ENCODE measurements at places on chromosomes 3 and 15.
A peak's percentile ranks its signal among the peaks of the same experiment; 100 is the strongest.

DNA sequence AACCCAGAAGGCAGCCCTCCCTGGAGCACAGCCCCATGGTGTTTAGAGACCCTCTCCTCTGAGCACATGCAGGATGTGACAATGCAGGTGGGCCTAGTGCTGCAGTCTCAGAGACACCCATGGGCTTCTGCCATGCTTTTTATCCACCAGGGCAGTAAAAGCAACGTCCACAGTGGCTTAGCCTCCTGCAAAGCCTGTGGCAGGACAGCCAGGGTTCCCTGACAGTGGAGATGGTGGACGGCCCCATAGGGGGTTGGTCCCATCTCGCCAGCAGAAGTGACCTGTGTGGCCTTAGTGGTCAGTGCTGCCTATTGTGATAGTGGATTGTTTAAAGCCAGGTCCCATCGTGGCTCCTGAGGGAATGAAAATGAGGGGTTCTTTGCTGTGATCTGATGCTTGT is 46.6 kb downstream of the APBA2 start:
- DNase-seq, result no peak

DNA sequence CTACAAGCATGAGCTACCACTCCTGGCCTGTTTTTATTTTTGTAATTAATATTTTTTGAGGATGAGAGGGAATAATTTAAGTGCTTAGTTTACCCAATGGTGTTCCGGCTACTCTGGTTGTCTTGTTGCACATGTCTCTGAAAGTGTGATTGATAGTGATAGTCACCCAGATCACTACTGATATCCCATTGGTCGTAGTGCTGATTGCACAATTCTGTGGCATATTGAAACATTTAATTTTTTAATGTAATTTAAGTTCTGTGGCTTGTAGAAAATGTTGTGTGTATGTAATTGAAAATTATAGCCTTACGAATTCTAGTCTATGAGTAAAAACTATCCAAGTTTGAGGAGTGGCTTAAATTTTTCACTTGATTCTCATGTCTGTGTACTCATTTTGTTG is 11.9 kb downstream of the ARIH2 start:
- peak; percentile 30 for DNase-seq

DNA sequence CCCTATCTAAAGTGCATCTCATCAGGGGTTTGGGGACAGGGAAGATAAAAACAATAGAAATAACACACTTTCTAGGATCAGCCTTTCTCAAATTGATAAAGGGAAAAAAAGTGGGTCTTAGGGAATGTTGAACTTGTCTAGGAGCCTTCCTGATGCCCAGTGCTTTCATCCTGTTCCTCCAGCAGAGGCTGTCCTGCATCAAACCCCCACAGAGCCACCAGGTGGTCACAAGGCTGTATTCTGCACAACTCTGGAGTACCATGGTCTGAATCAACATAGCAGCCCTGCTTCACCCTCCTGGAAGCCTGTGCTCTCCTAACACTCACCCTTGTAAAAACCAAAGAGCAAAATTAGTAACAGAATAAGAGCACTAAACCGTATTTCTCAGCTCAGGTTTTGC is 118.5 kb upstream of the SLC25A36 start:
- no peak for DNase-seq

DNA sequence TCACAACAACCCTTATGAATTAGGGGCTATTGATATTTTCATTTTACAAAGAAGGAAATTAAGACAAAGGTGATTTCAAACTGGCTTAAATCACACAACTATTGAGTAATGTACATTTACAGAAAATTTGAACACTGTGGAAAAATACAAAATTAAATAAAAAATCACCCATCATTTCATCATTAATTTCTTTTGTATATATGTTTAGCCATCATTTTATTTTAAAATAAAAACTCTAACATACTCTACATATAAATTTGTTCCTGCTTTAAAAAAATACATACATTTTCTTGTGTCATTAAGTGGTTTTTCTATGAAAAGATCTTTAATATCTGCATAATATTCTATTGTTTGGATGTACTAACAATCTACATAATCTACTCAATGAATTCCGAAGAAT is 20.2 kb downstream of the CLDN11 start:
- no peak for DNase-seq

GRCh38 chr3:119409844-119410243 is 53.6 kb downstream of the TMEM39A start:
- DNase-seq, result no peak

DNA sequence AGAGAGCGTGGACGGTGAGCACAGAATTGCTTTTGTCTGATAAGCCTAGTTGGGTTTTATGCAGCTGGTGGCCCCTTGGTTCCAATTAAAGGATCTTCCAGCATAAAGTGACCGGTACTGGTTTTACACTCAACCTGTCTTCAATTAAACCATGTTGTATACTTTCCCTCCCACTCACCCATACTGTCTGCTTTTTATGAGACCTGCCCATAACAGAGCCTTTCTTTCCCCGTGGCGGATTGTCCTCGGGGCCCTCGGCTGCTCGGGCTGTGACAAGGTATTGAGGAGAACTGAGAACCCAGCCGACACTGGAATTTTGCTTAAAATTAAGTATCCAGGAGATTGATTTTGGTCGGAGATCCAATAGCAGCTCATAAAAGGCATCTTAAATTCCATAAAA is 98.4 kb downstream of the TMEM266 start:
- no peak for DNase-seq

GRCh38 chr15:50341616-50342136 is 13.3 kb downstream of the GABPB1 start:
- DNase-seq, result no peak

GRCh38 chr3:114642951-114643741 is 349.3 kb downstream of the TIGIT start:
- DNase-seq, result no peak

GRCh38 chr3:118380576-118380975 is 654.1 kb downstream of the IGSF11 start:
- no peak for DNase-seq

DNA sequence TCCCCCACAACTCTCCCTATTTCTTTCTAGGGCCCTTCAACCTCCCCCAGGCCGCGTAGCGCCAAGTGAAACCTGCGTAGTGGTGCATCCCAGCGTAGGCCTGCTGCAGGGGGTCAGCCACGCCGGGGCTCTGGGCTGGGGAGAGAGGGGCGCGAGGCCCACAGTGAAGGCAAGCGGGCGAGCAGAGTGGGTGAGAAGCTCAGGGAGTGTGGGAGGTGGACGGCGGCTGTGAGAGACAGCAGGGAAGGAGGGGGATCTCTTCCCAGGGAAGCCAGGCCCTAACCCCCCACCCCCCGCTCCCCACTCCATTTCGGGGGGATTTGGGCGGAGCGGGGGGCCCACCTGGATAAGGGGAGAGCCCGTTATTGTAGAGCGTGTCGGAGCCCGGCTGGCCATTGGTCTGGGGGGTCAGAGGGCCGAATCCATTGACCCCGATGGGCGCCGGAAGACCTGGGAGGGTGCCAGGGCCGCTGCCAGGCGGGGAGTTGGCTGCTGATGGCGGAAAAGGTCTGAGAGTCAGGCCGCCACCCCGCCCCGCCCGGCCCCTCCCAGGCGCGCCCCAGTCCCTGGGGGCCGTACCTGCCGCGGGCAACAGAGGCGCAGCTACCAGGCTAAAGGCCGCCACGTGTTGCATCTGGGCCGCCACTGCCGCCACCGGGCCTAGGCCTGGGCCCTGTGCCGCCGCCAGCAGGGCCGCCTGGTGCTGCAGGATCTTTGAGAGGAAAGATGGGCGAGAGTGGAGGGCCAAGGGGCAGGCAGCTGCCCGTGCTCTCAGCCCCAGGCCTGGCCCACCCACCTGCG is 16.6 kb upstream of the PARP6 start:
- DNase-seq, result no peak

GRCh38 chr15:78040653-78041244 is 36.8 kb downstream of the TBC1D2B start:
- no peak for DNase-seq

GRCh38 chr3:14118400-14119381 is 6.0 kb downstream of the CHCHD4 start:
- DNase-seq, result no peak

GRCh38 chr15:48675436-48675835 is 29.9 kb upstream of the FBN1 start:
- no peak for DNase-seq

GRCh38 chr3:59153648-59154047 is 103.8 kb upstream of the CFAP20DC start:
- no peak for DNase-seq

DNA sequence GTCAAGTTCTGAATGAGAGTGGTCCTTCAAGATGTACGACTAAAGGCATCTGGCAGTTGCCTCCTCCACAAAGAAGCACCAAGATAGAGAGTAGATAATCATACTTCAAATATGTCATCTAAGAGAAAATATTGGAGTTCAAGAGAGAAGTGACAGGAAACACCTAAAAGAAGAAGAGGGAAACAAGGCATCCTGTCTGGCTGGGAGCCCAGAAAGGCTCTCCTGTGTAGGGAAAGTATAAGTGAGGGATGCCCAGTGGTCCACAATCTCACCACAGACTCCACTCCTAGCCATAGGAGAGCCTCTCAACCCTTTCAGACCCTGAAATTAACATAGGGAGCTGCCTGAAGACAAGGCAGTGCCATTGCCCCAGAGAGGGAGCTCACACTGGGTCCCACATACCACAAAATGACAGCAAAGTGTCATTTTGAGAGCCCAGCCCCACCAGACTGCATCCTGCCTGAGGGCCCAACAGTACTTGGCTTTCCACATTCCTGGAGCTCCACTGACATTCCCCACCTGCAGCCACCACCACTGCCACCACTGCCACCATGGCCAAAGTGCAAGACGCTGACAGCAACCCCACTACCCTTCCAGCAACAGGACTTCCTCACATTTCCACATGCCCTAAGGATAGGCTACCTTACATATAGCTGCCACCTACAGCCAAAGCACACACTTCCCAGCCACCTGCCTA is 210.6 kb downstream of the ATP8B4 start:
- DNase-seq, result no peak

- DNase-seq, result no peak
These were observed 8.8 kb downstream of the RPL32 start for GRCh38 chr3:12832350-12833221.

- no peak for DNase-seq
These were observed 2.7 kb downstream of the ANKRD28 start for GRCh38 chr3:15794842-15795650.

- DNase-seq, result no peak
These were observed 348.3 kb downstream of the MFSD1 start for GRCh38 chr3:159150180-159150579.

DNA sequence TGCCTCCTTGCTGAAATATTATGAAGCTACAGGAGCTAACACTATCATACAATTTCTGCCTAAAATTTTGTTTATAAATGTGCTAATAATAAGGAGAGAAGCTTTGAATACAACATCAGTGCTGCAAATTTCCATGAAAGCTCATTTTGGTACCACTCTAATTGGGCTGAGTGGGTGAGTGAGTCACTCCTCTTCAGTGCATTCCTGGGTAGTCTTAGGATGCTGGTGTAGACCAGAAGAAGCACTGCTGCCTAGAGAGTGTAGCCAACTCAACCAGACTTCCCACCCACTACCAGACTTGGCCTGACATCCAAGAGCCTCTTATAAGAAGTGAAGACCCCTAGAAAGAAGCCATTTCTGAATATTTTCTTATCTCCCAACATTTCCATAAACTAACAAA is 32.5 kb upstream of the CCDC54 start:
- peak; percentile 21 for DNase-seq

DNA sequence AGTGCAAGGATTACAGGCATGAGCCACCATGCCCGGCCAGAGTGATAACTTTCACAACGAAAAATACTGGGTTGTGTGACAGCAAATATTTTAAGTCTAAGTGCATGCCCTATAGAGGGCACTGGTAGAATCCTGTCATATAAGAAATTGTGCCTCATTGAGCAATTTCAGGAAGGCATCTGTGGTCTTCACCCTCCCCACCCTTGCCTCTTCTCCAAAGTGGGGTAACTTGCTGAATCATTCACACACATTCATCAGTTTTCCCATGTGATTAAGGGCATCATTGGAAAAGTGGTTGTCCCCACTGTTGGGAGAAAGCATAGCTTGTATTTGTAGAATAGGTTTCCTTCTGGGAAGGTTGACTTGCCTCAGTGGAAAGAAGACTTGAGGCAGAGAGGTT is 9.2 kb downstream of the MITF start:
- no peak for DNase-seq

GRCh38 chr3:8988791-8989558 is 25.7 kb upstream of the RAD18 start:
- no peak for DNase-seq

DNA sequence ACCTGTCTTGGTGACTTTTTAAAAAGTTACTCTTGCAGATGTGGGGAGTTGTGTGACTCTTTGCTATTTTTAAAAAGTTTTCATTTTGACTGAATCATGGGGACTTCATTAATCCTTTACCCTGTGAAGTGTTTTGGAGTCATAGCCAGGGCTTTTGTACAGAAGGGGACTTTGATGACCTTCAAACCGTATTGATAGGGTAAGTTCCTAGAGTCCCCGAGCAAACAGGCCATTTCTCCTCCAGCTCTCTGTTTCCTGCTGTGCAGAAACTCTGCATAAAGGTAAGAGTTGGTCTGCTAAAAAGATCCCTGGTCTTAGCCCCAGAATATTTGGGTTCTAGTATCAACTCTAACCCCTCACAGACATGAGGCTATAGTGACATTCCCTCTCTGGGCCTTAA is 170.8 kb upstream of the BCL6 start:
- no peak for DNase-seq

DNA sequence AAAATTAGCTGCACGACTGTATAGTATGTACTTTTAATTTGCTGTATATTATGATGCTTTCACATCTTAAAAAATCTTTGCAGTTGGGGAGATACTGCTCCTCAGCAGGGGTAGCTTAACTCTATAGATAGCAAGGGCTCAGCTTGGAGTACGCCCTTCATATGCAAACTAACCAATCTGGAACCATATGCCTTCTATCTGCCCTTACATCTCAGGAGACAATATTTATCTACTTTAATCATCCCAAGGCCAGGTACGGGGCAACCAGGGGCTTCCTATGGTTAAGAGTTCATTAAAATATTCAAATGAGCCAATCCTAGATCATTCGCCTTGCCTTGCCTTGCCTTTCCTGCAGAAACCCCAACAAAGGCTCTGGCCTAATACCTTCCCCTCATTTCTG is 204.1 kb upstream of the ZBTB20 start:
- no peak for DNase-seq

DNA sequence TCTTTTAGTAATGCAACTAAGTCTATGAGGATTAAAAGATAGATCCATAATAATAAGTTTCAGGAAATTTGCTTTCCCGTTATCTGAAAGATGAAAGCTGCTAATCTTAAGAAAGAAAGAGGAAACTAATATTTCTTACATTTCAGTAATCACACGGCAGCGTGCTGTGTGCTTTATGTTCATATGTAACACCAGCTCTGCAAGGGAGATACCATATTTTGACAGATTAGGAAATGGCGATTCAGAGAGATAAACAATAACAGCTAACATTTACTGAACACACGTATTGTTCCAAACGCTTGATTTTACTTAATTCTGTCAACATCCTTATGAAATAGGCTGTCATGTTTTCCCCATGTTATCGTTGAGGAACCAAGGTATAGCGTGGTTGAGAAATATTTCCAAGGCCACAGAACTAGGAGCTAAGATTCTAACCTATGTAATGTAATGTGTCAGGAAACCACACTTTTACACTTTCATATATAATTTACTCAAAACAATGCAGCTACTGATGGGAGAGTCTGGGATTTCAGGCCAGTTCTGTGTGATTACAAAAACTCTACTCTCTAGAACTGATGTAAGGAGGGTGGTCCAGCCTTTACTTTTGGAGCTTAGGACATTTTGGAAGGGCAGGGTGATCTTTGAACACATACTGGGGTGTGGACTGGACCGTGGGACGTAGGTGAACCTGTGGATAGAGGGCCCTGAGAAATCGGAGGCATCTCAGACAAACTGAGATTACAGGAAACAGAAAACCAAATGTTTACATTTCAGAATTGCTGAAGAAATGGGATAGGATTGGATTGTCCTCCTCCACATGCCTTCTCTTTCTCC is 100.6 kb downstream of the IL1RAP start:
- no peak for DNase-seq
